ENCODE measurements at places on chromosomes 13 and 19. TPM values are rescaled to one million over a fixed set of nuclear protein-coding genes. Genes with fewer than 3 reads are reported as not detected.

Gene ZNF285
- total RNA-seq: 4.0 TPM

Gene ZNF112
- total RNA-seq: 5.4 TPM

GRCh38 chr19:35846038-35846668 is 6.2 kb downstream of the NPHS1 start:
- H3K4me3 ChIP-seq: peak overlapping the region; percentile 54
- peaks cover 58% of the 10 kb centered on the region for H3K27me3 ChIP-seq
- peaks cover 11% of the 10 kb centered on the region for H3K4me1 ChIP-seq
- H3K36me3 ChIP-seq: peaks cover 6% of the 10 kb centered on the region
- H3K27ac ChIP-seq: no peak overlapping the region

Gene S1PR2
- total RNA-seq: 0.89 TPM

Gene GPR18
- not detected for total RNA-seq

GRCh38 chr19:19335408-19336158 is 15.0 kb downstream of the MAU2 start:
- no peak for DNase-seq
- no peak overlapping the region for H3K4me3 ChIP-seq
- no peak overlapping the region for H3K27ac ChIP-seq

DNA sequence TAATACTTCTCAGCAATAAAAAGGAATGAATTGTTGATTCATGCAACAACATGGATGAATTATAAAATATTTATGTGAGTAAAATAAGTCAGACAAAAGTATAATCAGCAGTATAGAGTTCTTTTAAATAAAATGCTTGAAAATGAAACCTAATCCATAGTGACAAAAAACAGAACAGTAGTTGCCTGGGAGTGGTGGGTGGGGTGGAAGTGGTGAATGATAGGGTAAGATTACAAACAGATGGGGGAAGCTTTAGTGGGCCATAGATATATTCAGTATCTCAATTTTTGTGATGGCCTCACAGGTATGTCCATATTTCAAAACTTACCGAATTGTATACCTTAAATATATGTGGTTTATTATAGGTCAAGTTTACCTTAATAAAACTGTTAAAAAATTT is 124.9 kb upstream of the UBL3 start:
- no peaks in the 10 kb centered on the region for H3K36me3 ChIP-seq
- DNase-seq: no peak
- H3K27ac ChIP-seq: no peak overlapping the region
- no peaks in the 10 kb centered on the region for H3K27me3 ChIP-seq
- peaks cover 7% of the 10 kb centered on the region for H3K4me1 ChIP-seq

Gene ZNF490
- 6.9 TPM for total RNA-seq

Gene PRSS57
- not detected for total RNA-seq

- no peak overlapping the region for H3K4me3 ChIP-seq
- DNase-seq: no peak
- H3K27me3 ChIP-seq: no peaks in the 10 kb centered on the region
- peaks cover 94% of the 10 kb centered on the region for H3K36me3 ChIP-seq
- H3K4me1 ChIP-seq: peaks cover 19% of the 10 kb centered on the region
- peak overlapping the region; percentile 54 for H3K27ac ChIP-seq
Measured at GRCh38 chr19:11100049-11100448, 10.8 kb downstream of the LDLR start.
